ENCODE measurements at places on chromosomes 4 and X.
A peak's percentile ranks its signal among the peaks of the same experiment; 100 is the strongest.

GRCh38 chr4:187656959-187657358 is 338.6 kb upstream of the ZFP42 start:
- DNase-seq: no peak

GRCh38 chr4:127406187-127406586 is 226.6 kb upstream of the INTU start:
- DNase-seq: no peak

- DNase-seq: no peak
Observed at GRCh38 chrX:134933911-134934310, 56.9 kb upstream of the SMIM10 start.

GRCh38 chrX:154457491-154458115 is 478 bp upstream of the PLXNA3 start:
- peak; percentile 73 for DNase-seq

DNA sequence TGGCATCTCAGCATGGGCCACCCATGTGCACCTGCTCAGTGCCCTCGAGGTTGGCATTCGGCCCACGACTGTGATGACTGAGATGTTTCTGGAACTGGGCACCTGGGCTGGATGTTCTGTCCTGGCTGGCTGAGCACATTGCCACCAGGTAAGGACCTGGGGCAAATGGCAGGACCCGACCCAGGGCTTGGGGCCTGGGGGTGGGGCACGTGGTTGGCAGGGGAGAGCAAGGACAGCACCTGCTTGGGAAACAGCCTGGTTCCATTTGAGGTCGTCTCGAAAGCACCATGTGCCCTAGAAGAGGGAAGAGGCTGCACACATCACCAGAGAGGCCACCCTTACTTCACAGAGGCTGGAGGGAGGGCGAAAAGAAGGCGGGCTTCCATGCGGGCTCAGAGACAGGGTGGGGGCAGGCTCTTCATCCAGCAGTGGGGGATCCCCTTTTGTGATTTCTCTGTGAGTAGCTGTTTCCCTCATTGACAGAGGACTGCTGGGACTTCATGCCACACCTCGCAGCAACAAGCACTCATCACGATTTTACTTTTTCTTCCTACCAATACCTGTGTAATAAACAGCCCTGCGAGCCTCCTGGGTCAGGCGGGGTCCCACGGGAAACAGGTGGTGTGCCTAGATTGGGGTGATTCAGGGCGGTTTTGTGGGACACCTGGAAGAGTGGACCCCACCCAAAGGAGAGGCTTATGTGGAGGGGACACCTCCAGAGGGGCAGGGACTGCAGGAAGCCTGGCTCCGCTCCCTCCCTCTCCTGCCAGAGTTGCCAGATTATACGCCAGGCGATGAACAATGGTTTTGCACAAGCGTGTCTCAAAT is 12.0 kb downstream of the TMEM187 start:
- no peak for DNase-seq

DNA sequence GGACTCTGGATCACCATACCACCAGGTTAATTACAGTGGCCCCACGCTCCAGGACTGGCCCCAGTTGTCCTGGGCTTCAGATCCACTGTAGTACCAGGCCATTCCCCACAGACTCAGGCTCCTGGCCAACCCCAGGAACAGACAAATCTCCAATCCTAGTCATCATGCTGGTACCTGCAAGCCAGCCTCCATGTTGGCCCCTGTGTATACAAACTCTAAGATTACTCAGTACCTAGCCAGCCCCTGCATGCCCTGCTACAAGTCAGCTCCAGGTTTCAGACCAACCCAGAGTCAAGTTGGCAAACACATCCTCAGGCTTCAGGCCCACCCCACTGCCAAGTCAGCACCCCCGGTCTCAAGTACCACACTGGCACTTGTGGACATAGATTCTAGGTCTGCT is 85.9 kb downstream of the KLF8 start:
- DNase-seq: no peak

GRCh38 chrX:19836337-19836736 is 51.1 kb downstream of the SH3KBP1 start:
- DNase-seq: no peak

DNA sequence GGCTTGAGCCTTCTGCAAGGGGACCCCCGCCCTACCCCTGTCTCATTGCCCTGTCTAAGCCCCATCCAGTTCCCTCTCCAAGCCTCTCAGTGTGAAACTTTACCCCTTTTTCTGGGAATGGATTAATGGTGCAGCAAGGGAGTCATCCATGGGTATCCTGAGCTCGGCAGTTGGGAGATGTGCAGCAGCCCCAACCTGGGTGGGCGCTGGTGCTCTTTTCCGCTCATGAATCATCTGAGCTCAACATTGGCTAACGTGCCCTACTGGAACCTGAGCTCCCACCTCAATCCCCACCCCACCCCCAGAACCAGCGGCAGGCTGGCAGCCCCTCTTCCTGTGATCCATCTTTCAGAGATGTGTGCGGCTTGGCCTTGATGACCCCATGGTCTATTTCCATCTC is 130.3 kb upstream of the MSX1 start:
- no peak for DNase-seq

DNA sequence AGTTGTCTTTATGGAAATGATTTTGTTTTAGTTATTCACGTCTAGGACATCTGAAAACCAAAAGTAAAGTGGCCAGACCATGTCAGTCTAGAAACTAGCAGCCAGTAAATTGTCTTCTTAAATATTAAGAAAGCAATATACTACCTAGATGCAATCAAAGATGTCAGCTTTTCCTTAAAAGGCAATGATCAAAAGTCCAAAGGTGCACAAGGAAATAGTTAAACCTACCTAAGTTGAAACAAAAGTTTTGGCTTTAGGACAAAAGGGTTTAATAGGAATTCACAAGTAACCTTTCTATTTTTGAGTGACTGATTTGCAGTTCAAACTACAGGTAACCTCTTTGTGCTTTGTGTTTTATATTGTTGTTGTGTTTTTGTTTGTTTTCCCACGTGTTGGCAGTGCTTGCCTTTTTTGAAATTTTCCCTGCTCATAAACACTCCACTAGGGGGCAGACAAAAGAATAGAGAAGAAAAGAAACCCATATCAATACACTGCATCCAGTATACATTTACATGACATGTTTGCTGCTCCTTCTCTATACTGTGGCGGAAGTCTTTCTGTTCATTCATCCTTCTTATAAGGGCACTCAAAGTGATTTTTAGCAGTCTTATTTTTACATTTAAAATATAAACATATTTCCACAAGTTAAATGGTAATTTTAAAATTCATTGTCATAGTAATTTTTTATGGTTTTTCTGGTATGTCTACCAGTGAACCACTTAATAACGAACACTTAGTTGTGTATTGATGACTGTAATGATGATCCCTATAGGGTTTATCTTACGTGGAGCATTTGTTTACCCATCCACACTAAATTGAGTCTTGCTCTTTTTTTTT is 62.7 kb downstream of the GAB1 start:
- peak; percentile 11 for DNase-seq

DNA sequence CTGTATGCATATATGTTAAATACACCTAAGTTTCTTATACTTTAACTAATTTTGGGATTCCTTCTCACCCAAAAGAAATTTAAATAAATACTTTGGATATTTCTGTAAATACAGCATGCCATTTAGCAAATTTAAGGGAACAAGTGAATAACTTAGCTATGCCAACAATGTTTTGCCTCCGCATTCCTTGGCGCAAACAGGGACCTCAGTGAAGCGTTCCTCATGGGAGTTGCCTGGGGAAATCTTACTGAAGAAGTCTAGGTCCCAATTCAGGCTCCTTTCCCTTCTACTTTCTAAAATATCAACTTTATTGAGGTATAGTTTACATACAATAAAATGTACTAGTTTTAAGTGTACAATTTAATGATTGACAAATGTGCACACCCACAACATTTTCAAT is 25.0 kb downstream of the COL4A5 start:
- DNase-seq: no peak

DNA sequence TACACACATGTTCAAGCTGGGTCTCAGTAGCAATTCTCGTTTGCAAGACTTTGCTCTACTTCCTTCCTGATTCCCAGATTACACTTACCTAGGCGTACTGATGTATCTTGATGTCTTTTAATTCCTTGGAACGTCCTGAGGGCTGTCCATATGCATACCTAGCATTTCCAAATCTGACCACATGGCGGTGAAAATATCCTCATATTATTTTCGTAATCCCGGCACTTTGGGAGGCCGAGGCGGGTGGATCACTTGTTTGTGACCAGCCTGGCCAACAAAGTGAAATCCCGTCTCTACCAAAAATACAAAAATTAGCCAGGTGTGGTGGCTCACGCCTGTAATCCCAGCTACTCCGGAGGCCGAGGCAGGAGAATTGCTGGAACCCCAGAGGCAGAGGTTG is 1786.3 kb upstream of the TENM3 start:
- no peak for DNase-seq

GRCh38 chr4:173380987-173381386 is 10.2 kb downstream of the SAP30 start:
- no peak for DNase-seq

DNA sequence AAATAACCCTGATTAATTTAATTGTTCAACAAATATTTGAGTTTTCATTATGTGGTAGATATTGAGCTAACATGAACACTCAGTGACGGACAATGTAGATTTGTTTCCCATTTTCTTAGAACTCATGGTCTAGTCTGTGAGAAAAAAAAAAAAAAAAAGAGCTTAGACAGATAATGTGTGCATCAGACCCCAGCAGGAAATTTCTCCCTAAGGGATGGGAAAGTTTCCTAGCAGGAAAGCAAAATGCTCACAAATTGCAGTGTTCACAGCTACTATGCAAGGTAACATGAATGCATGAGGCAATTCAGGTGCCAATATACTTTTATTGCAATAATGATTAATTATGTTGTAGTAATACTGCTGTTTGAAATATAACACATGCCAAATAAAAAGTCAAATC is 843.2 kb upstream of the SLIT2 start:
- no peak for DNase-seq

DNA sequence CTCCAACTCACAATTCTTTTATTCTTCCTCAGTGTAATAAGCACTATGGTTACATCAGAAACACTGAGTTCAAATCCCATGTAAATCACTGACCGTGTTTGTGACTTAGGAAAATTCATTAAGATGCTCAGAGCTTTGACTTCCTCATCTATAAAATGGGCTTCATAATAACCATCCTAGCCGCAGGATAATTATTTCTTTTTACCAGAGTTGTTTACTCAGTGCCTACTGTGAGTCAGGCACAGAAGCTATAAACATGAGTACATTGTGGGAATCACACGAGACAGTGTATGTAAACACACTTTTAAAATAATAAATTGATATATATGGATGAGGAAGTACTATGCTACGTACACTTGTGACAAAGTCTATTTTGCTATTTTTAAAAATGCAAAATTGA is 296.3 kb upstream of the TENM3 start:
- no peak for DNase-seq

DNA sequence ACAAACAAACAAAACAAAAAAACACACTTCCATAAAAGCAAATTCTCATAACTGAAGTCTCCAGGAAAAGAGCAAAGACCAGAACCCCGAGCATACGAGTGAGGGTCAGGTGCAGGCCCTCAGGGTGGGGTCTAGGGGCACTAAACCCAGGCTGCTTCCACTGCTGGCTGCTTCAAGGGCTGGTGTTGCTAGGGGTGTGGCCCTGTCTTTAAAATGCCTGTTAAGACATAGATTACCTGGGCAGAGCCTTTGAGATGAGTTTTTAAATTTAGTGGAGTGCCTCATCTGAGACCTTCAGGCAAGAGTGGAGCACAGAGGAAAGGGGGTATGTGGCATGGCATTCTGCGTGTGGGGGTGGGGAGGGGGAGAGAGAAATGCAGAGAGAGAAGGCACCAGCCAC is 87.0 kb downstream of the FHDC1 start:
- DNase-seq: no peak

DNA sequence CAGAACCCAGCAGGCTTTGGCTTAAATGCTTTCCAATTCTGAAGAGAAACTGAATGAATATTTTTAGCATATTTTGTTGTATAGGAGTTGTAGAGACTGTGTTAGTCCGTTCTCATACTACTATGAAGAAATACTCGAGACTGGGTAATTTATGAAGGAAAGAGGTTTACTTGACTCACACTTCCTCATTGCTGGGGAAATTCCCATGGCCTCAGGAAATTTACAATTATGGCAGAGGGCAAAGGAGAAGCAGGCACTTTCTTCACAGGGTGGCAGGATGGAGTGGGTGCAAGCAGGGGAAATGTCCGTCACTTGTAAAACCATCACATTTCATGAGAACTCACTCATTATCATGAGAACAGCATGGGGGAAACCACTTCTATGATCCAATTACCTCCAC is 291.7 kb downstream of the PACRGL start:
- no peak for DNase-seq

- DNase-seq: no peak
Observed at GRCh38 chr4:48815483-48815882, 15.4 kb upstream of the OCIAD1 start.

DNA sequence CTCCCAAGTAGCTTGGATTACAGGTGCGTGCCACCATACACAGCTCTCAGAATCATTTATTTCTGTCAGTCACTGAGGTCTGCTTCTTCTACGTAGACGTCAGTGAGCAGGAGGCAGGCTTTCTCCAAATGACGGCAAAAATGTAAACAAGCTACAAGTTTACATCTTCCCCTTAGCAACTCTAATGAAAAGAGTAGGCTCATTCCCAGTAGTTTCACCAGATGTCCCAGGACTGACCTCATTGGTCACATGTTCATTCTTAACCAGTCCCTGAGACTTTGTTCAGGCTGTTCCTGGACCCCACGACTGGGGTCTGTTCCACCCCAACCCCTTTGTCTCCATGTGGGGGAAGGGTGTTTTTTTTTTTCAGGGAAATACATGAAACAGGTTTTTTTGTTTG is 67.1 kb downstream of the TENM3 start:
- no peak for DNase-seq

DNA sequence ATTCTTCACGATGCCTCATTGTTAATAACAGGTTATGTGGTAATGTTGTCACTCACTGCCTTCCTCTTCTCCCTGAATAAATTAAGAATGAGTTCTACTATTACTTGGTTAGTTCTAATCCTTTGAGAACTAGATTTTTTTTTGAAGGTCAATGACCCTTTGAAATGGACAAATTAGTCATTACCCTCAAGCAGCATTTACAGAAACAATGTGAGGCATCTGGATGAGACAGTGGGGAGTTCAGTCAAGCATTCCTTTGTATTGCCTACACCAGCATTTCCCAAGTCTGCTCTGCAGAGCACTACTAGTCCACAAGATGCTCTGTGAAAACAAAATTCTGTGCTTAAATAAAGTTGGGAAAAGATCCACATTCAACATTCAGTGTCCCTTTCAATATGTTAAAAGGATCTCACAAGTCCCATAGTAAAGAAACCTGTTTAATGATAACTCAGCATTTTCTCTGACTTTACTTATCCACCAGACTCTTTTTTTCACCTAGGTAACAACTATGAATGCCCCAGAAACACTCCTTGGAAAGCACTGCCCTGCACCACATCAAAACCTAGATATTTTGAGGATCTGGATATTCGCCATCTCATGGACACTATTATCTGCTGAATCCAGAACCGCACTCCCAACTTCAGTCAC is 60.6 kb downstream of the CHRDL1 start:
- no peak for DNase-seq

Data from CD8-positive, alpha-beta memory T cell (primary cell).